ENCODE measurements at places on chromosomes 1 and 21. TPM values are rescaled to one million over a fixed set of nuclear protein-coding genes. Genes with fewer than 3 reads are reported as not detected.

- no peaks in the 10 kb centered on the region for H3K27me3 ChIP-seq
- H3K36me3 ChIP-seq: peaks cover 8% of the 10 kb centered on the region
- no peak for DNase-seq
- no peak overlapping the region for H3K4me3 ChIP-seq
- peaks cover 10% of the 10 kb centered on the region for H3K4me1 ChIP-seq
Observed at GRCh38 chr1:201622353-201622752, 83.4 kb downstream of the NAV1 start.

DNA sequence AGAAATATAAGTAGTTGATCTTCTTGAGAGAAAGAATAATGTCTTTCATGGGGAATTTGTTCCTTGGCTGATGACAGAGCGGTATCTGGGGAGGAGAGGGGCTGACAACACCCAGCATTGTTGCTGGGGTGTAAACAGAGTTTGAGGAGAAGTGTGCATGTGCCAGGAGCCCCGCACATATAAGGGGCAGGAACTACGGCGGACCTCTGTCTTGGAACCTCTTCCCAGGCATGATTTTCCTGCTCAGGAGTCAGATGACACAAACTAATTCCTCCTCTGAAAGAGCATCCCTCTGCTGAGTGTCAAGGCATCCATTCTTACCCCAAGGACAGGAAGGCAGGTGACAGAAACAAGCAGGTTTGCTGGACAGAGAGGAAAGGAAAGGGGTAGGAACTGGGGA lies 119.1 kb downstream of the TPTE start:
- H3K27ac ChIP-seq: no peak overlapping the region
- H3K4me3 ChIP-seq: no peak overlapping the region
- no peak for DNase-seq
- no peaks in the 10 kb centered on the region for H3K4me1 ChIP-seq

DNA sequence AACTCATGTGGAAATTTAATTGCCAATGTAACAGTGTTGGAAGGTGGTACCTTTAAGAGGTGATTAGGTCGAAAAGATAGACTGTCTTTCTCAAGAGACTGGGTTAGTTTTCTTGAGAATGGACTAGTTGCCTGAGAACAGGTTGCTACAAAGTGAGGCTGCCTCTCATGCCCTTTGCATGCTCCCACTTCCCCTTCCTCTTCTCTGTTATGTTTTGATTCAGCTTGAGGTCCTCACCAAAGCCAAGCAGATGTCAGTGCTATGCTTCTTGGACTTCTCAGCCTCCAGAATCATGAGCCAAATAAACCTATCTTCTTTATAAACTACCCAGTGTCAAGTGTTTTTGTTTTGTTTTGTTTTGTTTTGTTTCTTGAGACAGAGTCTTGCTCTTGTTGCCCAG lies 187.0 kb upstream of the RUNX1 start:
- no peak overlapping the region for H3K4me3 ChIP-seq
- no peak overlapping the region for H3K27ac ChIP-seq
- peaks cover 18% of the 10 kb centered on the region for H3K4me1 ChIP-seq
- no peak for DNase-seq
- no peaks in the 10 kb centered on the region for H3K36me3 ChIP-seq
- peaks cover 18% of the 10 kb centered on the region for H3K27me3 ChIP-seq

AK5 gene
- total RNA-seq: 3.4 TPM

DNA sequence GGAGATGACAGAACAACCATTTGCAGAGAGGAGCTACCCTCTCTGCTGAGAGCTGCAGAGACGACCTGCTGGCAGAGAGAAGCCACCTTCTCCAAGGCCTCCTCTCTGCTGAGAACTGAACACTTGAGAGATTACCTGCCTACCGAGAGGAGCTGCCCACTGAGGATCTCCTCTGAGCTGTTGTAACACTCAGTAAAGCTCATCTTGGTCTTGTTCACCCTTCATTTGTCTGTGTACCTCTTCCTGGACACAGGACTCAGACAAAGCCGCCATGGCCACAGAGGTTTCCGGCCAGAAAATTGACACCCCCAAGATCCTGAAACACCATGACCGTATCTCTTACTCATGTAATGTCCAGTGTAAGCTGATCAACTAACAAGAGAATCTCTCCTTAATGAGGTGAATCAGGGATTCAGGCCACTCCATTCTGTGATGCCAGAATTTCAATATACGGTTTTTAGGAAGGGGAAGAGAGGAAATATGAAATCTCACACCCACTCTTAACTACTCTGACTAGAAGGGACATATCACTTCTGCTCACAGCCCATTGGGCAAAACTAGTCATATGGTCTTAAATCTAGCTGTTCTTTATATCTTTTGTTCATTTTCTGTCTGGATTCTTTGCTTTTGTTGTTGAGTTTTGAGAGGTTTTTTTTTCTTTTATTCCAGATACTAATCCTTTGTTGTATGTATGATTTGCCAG lies 83.8 kb downstream of the RHOU start:
- peaks cover 16% of the 10 kb centered on the region for H3K4me1 ChIP-seq
- no peak overlapping the region for H3K4me3 ChIP-seq
- no peak overlapping the region for H3K27ac ChIP-seq
- H3K27me3 ChIP-seq: no peaks in the 10 kb centered on the region
- DNase-seq: no peak
- H3K36me3 ChIP-seq: no peaks in the 10 kb centered on the region

IL20 gene
- not detected for total RNA-seq

GRCh38 chr1:27388337-27389005 lies 4.0 kb upstream of the GPR3 start:
- no peaks in the 10 kb centered on the region for H3K36me3 ChIP-seq
- peaks cover 12% of the 10 kb centered on the region for H3K4me1 ChIP-seq
- peak overlapping the region; percentile 86 for H3K27ac ChIP-seq
- peak overlapping the region; percentile 7 for H3K4me3 ChIP-seq
- H3K27me3 ChIP-seq: peaks cover 13% of the 10 kb centered on the region

F13B gene
- total RNA-seq: 0.48 TPM

BATF3 gene
- total RNA-seq: 0.55 TPM

DNA sequence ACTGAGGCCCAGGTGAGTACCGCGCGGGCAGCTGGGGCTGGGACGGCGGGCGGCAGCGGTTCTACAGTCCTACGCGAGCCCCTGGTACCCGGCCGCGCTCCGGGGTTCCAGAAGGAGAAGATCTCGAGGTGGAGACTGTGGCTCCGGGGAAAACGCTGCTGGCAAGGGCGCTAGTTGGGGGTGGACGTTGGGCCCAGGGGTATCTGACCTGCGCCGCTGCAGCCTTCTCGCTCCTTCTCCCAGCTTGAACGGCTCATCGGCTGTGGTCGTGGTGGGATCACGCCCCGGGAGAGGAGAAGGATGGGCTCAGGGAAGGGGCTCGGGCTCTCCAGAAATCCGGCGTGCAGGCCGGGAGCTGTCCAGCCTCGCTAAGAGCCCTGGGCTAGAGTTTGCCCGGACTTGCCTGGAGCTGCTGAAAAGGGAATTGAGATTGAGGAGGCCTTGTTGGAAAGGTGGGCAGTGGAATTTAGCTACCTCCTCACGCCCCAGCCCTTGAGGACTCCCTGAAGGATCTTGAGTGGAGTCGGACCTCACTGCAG lies 1.1 kb upstream of the POU3F1 start:
- peaks cover 3% of the 10 kb centered on the region for H3K36me3 ChIP-seq
- no peak overlapping the region for H3K27ac ChIP-seq
- peaks cover 74% of the 10 kb centered on the region for H3K27me3 ChIP-seq
- H3K4me3 ChIP-seq: peak overlapping the region; percentile 86
- no peak for DNase-seq
- peaks cover 19% of the 10 kb centered on the region for H3K4me1 ChIP-seq

DNA sequence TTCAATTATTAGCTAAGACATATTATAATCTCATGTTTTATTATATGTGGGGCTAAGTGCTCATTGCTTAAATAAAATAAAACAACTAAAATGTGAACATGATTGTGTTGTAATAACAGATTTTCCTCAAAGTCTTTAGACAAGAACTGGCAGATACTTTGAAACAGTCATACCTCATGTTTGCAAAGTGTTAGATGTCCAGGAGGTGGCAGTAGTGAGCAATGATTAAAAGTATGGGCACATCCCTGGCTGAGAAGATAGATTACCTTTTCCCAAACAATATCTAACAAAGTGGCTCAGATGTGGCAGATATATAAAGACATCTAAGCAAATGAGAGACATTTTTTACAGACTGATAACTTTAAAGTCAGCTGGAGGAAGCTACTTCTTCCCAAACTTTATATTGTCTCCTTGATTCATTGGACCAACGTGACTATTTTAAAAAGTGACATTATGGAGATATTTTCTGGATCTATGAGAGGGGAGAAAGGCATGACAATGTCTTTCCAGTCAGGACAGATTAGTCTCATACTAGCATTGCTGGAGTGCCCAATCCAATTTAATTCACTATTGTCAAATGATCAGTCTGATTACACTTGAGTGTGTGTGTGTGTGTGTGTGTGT lies 269.8 kb downstream of the S1PR1 start:
- H3K27ac ChIP-seq: no peak overlapping the region
- no peak overlapping the region for H3K4me3 ChIP-seq
- H3K4me1 ChIP-seq: no peaks in the 10 kb centered on the region
- H3K27me3 ChIP-seq: no peaks in the 10 kb centered on the region

TNFRSF8 gene
- 0.14 TPM for total RNA-seq

DNA sequence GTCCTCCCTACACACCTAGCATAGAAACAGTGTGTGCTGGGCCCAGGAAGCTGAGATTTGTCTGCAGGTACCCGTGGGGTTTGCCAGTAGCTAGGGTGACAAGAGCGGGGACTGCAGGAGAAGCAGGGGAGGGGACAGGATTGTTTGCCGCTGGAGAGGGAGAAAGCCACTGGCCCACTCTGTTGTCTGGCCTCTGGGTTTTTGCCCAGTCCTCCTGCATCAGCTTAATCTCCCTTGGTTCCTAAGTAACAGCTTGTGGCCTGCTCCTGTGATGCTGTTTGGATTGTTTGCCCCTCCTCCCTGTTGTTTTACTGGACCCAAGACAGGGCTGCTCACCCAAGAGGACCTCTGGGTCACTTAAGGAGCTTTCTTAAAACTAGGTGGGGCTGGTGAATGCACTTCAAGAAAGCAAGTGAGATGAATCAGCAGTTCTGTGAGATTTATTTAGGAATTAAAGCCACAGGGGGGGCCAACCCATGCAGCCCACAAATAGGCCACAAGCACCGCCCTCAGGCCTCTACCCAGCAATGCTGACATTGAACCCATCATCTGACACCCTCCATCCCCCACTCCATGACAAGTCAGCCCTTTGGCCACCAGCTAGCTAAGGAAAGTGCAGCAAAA lies 142.8 kb downstream of the ZZZ3 start:
- no peak overlapping the region for H3K4me3 ChIP-seq
- H3K27ac ChIP-seq: peak overlapping the region; percentile 51
- H3K27me3 ChIP-seq: no peaks in the 10 kb centered on the region
- no peaks in the 10 kb centered on the region for H3K36me3 ChIP-seq
- peaks cover 7% of the 10 kb centered on the region for H3K4me1 ChIP-seq
- no peak for DNase-seq

DNA sequence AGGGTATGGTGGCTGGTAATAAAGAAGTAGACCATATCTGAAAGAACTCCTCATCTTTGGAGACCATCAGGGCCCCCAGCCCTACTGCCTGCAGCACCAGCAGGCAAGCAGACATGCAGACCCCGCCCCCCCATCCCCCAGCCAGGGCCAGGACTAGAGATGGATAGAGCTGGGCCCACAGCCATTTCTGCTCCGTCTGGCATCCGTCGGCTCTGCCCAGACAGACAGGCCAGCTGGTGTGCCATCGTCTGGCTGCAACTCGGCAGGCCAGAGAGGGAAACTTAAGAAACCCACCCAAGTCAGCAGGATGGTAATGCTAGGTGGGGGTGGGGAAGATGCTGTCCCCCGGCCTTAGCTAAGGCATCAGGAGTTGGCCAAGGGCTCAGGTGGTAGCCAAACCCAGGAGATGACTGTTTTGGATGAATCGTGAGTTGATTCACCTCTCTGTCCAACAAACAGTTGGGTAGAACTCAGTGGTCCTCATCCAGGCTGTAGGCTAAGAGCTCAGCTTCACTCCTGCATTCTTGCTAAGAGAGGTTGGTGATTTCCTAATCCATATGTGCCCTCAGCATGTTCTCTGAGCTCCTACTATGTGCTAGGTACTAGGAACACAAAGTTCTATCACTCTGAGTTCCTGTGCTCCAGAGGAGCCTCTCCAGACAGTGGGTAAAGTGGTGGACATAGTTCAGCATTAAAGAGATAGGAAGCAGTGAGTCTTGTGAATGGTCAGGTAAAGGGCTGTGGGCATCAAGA lies 23.2 kb upstream of the TMEM222 start:
- DNase-seq: no peak
- peak overlapping the region; percentile 70 for H3K4me3 ChIP-seq
- peak overlapping the region; percentile 93 for H3K27ac ChIP-seq
- H3K27me3 ChIP-seq: no peaks in the 10 kb centered on the region
- H3K4me1 ChIP-seq: peaks cover 23% of the 10 kb centered on the region

KCNQ4 gene
- total RNA-seq: 0.85 TPM

GRCh38 chr1:15433471-15433870 lies 4.8 kb upstream of the CTRC start:
- peaks cover 3% of the 10 kb centered on the region for H3K4me1 ChIP-seq
- H3K4me3 ChIP-seq: no peak overlapping the region
- H3K27ac ChIP-seq: no peak overlapping the region

DNA sequence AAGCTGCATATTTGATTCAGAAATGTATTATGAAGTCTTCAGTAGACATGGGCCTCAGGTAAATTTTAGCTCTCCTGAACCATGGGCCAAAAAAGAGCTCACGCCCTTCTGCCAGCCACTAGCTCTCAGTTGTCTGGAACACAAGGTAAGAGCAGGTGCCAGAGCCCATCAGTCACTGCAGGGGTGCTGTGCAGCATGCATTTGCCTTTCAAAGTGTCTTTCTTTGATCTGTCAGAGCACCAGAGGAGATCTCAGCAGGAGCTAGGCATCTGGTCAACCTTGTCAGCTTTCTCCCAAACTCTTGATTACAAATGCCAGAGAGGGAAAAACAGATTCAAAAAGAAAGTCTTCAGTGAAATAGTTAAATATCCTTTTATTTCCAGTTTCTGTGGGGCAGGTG lies 332.3 kb downstream of the COL11A1 start:
- H3K27me3 ChIP-seq: no peaks in the 10 kb centered on the region
- no peaks in the 10 kb centered on the region for H3K36me3 ChIP-seq

SV2A gene
- 5.4 TPM for total RNA-seq

- H3K27ac ChIP-seq: peak overlapping the region; percentile 81
- H3K27me3 ChIP-seq: no peaks in the 10 kb centered on the region
- DNase-seq: no peak
- peak overlapping the region; percentile 23 for H3K4me3 ChIP-seq
- H3K36me3 ChIP-seq: peaks cover 20% of the 10 kb centered on the region
Observed at GRCh38 chr1:39852214-39852791, 31.0 kb downstream of the TRIT1 start.

DNA sequence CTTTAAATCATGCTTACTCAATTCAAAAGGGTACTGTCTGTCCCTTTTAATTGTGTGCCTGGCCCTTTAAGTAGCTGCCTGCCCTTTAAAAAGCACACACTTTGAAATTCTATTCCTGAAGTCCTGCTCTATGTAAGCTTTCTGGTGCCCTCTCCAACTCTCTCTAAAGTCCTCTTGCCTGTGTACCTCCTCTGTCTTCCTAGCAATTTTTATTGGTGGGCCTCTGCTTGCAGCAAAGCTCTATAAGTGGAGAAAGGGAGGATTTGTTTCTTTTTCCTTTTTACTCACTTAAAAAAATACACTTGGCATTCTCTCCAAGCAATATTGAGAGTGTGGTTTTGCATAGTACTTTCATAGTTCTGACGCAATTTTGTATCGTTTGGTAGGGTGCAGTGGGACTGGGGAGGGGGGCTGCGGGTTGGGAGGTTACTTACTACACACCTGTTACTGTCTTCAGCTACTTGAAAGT lies 135.4 kb downstream of the LMO4 start:
- no peak overlapping the region for H3K27ac ChIP-seq
- H3K36me3 ChIP-seq: no peaks in the 10 kb centered on the region
- peaks cover 12% of the 10 kb centered on the region for H3K4me1 ChIP-seq
- no peaks in the 10 kb centered on the region for H3K27me3 ChIP-seq
